EH (cell line): ENCODE measurements at places on chromosomes 1 and 21.

GRCh38 chr1:167517535-167518330 is 596 bp downstream of the CD247 start:
- peak; percentile 13 for DNase-seq

DNA sequence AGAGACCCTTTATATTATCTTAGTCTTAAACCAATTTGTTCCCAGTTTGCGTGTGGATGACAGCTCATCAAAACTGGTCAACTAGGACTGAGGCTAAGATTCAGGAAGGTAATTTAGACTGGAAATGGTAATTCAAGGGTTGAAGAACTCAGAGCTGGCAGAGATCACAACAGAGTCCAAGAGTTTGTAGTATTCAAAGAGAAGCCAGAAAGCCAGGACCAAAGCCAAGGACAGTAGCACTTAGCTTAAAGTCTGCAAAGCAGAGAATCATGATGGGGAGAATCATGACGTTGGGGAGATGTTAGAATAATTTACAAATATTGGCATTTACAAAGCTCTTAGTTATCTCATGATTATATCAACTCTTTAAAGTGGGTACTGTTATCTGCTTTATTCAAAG is 32.6 kb downstream of the RNF11 start:
- peak; percentile 38 for DNase-seq

GRCh38 chr1:11638121-11638520 is 16.1 kb downstream of the FBXO2 start:
- DNase-seq = no peak

DNA sequence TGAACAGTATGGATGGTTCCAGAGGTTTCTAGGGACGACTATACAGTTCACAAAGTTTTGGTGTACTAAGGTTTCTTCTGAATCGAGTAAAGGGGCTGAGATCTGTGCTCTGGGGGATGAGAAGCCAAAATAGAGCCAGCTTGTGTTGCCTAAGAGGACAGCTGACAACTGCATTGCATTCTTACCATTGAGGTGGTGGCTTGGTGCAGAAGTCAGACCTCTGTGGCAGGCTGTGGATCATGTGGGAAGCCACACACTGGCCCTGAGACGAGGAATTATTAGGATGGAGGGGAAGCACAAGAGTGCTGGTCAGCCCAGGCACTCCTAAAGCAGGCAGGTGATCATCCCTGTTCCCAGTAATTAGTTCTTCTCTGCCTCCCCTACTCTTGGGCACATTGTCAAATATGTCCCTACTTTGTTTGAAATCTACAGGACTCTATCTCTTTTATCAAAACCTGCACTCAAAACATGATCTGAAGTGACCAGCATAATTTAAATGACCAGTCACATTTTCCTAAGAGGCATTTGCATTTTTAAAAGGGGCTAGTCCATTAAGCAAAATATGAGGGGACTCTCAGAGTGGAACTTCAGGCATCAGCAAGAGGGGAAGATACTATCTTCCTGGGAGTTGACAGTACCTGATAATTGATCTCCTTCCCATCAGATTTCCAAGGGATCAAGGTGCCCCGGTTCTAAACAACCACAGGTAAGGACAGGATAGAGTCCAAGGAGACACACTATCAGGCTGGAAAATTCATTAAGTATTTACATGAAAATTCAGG is at the start of gene FCRLB:
FCRLB (plus strand) TSS at position 589 of the 782 bp plus-strand sequence. CDS start 1,129 bp downstream, outside the sequence.
- peak; percentile 25 for DNase-seq
